SK-MEL-5 (cell line): ENCODE measurements at places on chromosomes 12 and 14.
A peak's percentile ranks its signal among the peaks of the same experiment; 100 is the strongest.

GRCh38 chr14:101112351-101113107 is 209.0 kb upstream of the RTL1 start:
- DNase-seq, result no peak

DNA sequence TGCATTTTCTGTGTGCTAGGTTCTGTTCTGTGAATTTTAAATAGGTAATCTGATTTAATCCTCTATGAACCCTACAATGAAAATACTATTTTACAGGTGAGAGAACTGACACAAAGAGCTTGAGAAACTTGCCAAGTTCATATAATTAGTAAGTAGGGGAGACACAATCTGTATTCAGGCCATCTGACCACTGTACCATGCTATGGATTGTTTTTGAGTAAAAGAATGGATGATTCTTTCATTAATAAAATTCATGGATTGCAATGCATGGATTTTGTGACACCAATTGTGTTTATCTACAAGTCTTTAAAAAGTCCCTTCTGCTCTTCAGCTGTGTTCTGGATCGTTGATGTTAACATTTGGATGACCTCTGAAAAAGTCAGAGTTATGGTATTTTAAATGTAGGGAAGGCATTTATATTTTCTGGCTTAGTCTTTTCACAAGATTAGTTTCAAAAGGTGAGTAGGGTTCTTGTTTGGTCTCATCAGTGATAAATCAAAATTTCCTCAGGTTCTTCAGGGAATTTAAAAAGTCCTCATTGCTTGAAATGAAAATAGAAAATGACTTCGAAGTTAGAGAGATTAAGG is 15.4 kb upstream of the DYRK2 start:
- no peak for DNase-seq

DNA sequence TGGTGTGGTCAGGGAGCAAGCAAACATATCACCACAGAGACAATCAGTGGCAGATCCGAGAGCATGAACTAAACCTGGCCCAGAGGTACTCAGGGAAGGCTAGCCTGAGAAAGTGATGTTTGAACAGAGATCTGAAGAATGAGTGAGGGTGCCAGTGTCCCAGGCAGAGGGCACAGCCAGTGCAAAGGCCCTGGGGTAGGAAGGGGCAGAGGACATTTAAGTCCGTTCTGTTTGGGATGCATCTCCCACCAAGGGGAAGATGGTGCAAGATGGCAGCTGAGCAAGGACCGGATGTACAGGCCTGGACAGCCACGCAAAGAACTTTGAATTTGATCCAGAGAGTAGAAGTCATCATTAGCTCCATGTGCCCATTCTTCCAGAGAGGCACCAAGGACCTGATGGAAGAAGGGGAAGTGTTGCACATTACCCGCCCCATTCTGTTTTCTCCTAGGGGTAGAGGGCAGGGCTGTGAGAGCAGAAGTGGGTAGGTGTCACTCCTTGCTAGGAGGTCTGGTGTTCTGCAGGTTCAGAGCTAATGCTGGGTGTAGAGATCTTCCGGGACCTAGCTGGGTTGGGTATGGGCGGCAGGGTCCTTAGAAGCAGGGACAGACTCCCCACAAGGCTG is 3.9 kb downstream of the DTX1 start:
- DNase-seq, result no peak

DNA sequence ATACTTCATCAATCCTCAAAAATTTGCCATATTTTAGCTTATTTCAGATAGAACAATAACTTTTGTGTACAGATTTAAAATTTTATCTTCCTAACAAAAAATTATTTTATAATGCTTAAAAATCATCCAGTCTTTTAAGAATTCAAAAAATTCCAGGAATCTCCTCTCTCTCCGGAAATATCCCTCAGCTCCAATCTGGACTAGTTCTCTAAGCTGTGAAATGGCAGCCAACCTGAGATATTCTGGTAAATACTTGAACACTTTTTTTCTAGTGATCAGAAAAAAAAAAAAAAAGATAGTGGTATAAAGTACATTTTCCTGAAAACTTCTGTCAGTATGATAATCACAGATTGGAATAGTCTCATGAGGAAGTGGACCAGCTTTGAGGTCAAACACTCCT is 57.6 kb downstream of the SSPN start:
- no peak for DNase-seq

DNA sequence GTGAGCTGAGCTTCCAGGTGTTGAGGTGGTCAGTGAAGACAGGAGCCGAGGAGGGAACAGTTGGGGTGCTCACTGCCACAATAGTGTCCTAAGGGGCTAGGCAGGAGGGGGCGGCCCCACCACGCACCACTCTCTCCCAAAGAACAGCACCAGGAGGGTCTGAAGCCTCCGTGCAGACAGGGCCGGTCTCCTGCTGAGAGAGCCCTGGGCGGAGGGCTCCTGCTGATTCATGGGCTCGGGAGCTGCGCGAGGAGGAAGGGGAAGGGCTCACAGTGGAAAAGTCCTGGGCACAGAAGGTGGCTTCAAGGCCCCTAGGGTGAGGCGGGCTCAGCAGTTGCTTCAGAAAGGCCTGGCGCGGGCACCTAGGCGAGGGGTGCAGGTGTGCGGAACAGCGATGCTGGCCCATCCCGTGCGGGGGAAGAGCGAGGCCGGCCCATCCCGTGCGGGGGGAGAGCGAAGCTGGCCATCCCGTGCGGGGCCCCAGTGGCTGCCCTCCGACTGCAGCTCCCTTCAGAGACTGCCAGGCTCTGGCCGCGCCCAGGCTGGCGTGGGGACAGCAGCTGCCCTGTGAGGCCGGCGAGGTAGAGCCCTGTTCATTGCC is 176.7 kb downstream of the ADGRD1 start:
- DNase-seq, result no peak

- no peak for DNase-seq
Observed at GRCh38 chr12:106123551-106124081, 15.1 kb downstream of the NUAK1 start.

- no peak for DNase-seq
Observed at GRCh38 chr14:60566101-60566500, 57.2 kb downstream of the SIX6 start.

GRCh38 chr12:79329933-79330332 is 360.8 kb downstream of the PAWR start:
- no peak for DNase-seq

- DNase-seq, result no peak
Observed at GRCh38 chr14:100655741-100656085, 68.5 kb upstream of the BEGAIN start.

- DNase-seq, result no peak
Observed at GRCh38 chr12:52296572-52297215, 5.4 kb upstream of the KRT81 start.

- peak; percentile 73 for DNase-seq
Observed at GRCh38 chr12:97308576-97309198, 153.9 kb upstream of the RMST start.

DNA sequence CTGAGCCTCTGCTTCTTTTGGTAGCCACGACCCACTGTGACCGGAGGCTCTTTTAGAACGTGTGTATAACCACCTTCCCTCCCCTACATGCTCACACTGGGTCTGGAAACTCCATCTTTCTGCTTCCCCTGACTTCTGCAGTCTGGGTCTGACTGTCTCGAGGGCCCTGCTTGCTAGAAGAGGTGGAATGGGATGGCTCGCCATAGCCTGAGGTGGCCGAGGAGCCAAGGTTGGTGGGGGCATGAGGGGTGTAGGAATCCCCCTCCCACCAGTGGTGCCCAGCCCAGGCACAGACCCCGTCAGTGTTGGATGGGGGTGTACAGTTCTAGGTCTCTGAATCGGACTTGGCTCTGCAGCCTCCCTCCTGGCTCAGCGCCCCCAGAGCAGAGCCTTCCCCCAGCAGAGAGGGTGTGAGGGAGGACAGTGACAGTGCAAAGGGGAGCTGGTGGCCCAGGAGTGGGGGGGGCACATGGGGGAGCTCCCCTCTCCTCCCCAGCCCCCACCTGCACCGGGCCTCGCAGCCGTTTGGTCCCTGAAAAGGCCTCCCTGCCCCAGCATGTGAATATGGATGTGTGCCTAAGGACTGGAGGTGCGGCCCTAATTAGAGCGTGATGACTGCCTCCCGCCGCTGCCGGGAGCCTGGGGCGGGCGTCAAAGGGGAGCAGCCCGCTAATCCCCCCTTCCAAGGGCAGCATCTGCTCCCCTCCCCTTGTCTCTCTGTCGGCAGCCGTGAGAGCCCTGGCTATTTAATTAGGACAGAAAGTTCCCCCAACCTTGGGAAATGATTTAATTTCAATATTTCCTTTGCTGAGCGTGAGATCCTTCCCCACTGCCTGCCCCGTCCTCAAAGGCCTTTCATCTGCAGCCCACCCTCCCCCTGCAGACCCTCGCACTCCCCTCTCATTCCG is 196.2 kb upstream of the C14orf180 start:
- DNase-seq, result no peak

- DNase-seq, result no peak
Observed at GRCh38 chr14:48983351-48983888, 602.8 kb downstream of the RPS29 start.

- no peak for DNase-seq
Observed at GRCh38 chr14:87233266-87233665, 759.7 kb downstream of the GALC start.

DNA sequence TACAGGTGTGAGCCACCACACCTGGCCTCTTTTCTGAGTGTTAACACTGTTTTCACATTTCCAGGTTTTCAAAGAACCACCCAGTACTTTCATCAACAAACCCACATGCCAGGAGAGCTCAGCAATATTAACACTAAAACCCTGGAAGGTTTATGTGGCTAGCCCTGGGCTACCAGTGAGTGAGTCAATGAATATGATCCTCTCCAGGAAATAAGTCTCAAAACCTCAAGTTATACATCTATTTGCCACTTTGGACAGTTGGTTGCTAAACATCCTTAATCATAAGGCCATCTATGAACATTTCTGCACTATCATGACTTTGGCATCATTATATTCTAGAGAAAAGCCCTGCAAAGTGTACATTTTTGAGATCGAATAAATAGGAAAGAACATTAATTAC is 6.3 kb upstream of the CDKL1 start:
- DNase-seq, result no peak

- DNase-seq, result no peak
Observed at GRCh38 chr12:104710940-104711689, 247.0 kb downstream of the SLC41A2 start.

DNA sequence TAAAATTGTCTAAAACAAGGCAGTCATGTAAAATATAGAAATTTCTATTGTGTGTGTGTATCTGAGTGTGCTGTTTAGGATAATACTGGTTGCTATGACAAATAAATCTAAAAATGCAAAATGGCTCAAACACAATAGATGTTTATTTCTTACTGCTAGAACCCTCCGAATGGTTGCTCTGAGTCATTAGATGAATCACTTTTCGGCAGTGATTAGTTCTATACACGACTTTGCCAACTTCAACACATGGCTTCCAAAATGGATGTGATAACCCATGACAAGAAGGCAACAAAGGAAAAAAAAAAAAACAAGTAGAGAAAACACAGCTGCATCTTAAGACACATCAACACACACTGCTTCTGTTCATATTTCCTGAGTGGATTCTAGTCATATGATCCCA is 729.2 kb downstream of the AACS start:
- no peak for DNase-seq

GRCh38 chr12:93984005-93984404 is 164.4 kb upstream of the PLXNC1 start:
- DNase-seq, result no peak

- DNase-seq, result no peak
Observed at GRCh38 chr12:32894566-32894965, 2.0 kb downstream of the PKP2 start.

DNA sequence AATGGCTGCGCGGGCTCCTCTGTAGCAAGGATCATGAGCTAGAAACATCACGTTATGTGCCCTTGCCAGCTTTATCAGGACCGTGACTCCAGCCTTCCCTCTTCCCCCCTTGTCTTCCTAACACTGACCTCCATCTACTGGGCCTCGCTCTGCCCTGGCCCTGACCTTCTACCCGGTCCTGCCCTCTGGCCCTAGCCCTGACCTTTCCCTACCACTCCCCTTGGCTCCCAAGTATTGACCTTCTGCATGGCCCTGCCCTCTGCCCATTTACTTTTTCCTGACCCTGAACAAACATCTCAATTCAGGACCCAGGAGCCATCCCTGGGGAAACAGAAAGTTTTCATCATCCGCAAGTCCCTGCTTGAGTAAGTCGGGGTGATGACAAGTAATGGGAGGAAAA is 2.0 kb downstream of the SOAT2 start:
- no peak for DNase-seq

DNA sequence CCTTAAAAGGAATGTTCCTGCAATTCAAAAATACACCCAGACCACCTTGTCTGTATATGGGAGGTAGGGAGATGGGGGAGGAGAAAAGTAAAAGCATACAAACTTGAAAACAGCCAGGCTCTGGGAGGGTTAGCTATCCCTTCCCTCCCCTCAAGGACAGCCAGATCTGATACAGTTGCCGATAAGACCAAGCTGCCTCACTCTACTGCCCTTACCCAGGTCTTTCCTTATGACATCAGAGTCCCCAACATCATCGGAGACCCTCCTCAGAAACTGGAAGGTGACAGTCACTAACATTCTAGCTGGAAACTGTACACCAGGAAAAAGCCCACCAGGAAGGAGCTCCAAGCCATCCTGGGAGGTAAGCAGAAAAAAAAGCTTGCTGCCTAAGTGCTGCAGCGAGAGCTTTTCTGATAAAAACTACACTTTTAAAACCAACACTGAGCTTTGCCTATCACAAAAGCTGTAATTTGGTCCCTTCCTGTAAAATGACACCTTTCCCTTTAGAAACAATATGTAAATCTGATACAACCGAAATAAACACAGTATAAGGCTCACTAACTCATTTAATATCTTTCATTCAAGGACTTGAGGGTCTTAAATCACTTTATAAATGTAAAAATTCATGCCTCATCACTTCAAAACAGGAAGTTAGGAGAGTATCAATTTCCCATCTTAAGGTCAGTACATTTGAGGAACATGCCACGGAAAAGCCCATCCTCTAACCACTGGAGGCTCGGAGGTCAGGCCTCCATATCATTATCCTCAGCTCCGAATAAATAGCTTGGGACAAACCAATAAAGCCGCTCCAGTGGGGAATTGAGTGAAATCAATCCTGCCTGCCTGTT is 20.4 kb upstream of the PLEKHH1 start:
- no peak for DNase-seq

DNA sequence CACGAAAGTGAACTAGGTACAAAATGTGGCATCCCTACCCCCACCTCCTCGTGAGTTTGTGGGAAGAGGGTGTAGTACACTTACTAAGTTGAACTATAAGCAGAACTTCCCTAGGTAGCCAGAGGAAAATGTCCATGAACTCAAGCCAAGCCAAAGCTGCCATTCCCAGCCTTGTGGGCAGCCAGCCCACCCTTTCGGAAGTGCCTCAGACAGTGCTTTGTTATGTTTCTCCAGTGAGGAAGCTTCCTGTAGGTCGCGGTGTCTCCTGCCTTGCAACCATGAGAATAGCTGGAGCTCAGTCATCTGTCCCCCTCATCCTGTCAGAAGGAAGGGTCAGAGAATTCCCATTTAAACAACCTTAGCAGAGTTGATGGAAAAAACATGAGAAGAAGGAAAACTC is 266.9 kb downstream of the DUSP6 start:
- no peak for DNase-seq

GRCh38 chr14:50363714-50364111 is 33.0 kb downstream of the CDKL1 start:
- no peak for DNase-seq

- no peak for DNase-seq
Observed at GRCh38 chr14:36824854-36825253, 163.2 kb downstream of the PAX9 start.

- peak; percentile 40 for DNase-seq
Observed at GRCh38 chr14:21136024-21136423, 19.8 kb downstream of the OR5AU1 start.
